ENCODE measurements at places on chromosomes 7 and 10. TPM values are rescaled to one million over a fixed set of nuclear protein-coding genes. Genes with fewer than 3 reads are reported as not detected.

TMEM178B gene
- 0.07 TPM for total RNA-seq

ANKRD1 gene
- 1,189 TPM for total RNA-seq

PLAC9 gene
- total RNA-seq: 5.3 TPM

FAS gene
- 30.2 TPM for total RNA-seq

ASB4 gene
- total RNA-seq: not detected

EIF4H gene
- 793 TPM for total RNA-seq

KLHL7 gene
- total RNA-seq: 34.2 TPM

NRF1 gene
- 16.3 TPM for total RNA-seq

MRLN gene
- not detected for total RNA-seq

KCNIP2 gene
- total RNA-seq: 0.25 TPM

NT5C2 gene
- total RNA-seq: 43.3 TPM

ANKRD30A gene
- not detected for total RNA-seq

LRGUK gene
- total RNA-seq: 0.07 TPM

LAMB4 gene
- total RNA-seq: 0.18 TPM

C10orf143 gene
- 0.14 TPM for total RNA-seq

MACROH2A2 gene
- total RNA-seq: 0.59 TPM

HERC4 gene
- total RNA-seq: 42.5 TPM

SKIDA1 gene
- 0.46 TPM for total RNA-seq

C7orf33 gene
- total RNA-seq: not detected

ADAM12 gene
- 0.21 TPM for total RNA-seq

TRIP6 gene
- total RNA-seq: 61.0 TPM

SPDYE9 gene
- not detected for total RNA-seq

HMX2 gene
- not detected for total RNA-seq

KIF20B gene
- 14.2 TPM for total RNA-seq

CREB5 gene
- 2.8 TPM for total RNA-seq

FLNC gene
- total RNA-seq: 133 TPM

EPO gene
- not detected for total RNA-seq

SAMD9L gene
- total RNA-seq: 15.0 TPM

GHRHR gene
- total RNA-seq: not detected

ASZ1 gene
- not detected for total RNA-seq

PTPRN2 gene
- total RNA-seq: 0.53 TPM

TMEM176B gene
- total RNA-seq: not detected

CALD1 gene
- 308 TPM for total RNA-seq

PPP1R3C gene
- 1.2 TPM for total RNA-seq

NUDT13 gene
- total RNA-seq: 1.2 TPM

DYDC1 gene
- total RNA-seq: not detected

HGF gene
- 5.1 TPM for total RNA-seq

SHH gene
- 0.20 TPM for total RNA-seq

GDF2 gene
- not detected for total RNA-seq

SLC29A3 gene
- 0.95 TPM for total RNA-seq

TMEM213 gene
- not detected for total RNA-seq

MDFIC gene
- total RNA-seq: 16.2 TPM

GNGT1 gene
- not detected for total RNA-seq

GPR15LG gene
- not detected for total RNA-seq

GPER1 gene
- 2.0 TPM for total RNA-seq

MACC1 gene
- under 0.01 TPM for total RNA-seq

TACR2 gene
- 0.07 TPM for total RNA-seq

WDR91 gene
- total RNA-seq: 3.2 TPM

STEAP1B gene
- 53.2 TPM for total RNA-seq

C10orf53 gene
- not detected for total RNA-seq

HIF1AN gene
- 8.3 TPM for total RNA-seq

NRCAM gene
- total RNA-seq: 87.2 TPM

FEZF1 gene
- not detected for total RNA-seq

SUN3 gene
- total RNA-seq: not detected

ADRB1 gene
- total RNA-seq: 0.13 TPM

IL2RA gene
- total RNA-seq: not detected

Measured in pulmonary artery endothelial cell (primary cell).